ENCODE measurements at places on chromosomes 16 and 17. TPM values are rescaled to one million over a fixed set of nuclear protein-coding genes. Genes with fewer than 3 reads are reported as not detected.

The PRDM7 gene
- total RNA-seq, result not detected

The SOX9 gene
- 173 TPM for total RNA-seq

The TEKT5 gene
- total RNA-seq, result not detected

The SLC12A3 gene
- total RNA-seq, result not detected

The CMTM2 gene
- total RNA-seq, result 0.95 TPM

The TEKT1 gene
- total RNA-seq, result not detected

GRCh38 chr17:4485676-4486646 lies 12.7 kb upstream of the SPNS2 start:
- peaks cover 36% of the 10 kb centered on the region for H3K36me3 ChIP-seq
- no peak overlapping the region for H3K4me3 ChIP-seq
- no peak for DNase-seq
- no peaks in the 10 kb centered on the region for H3K27me3 ChIP-seq
- H3K27ac ChIP-seq, result no peak overlapping the region

- peaks cover 25% of the 10 kb centered on the region for H3K4me1 ChIP-seq
- no peak for DNase-seq
- H3K27ac ChIP-seq, result peak overlapping the region; percentile 16
Observed at GRCh38 chr17:49000943-49001342, 3.8 kb downstream of the IGF2BP1 start.

GRCh38 chr17:8266648-8267479 lies 17.8 kb downstream of the PFAS start:
- H3K27ac ChIP-seq, result no peak overlapping the region
- peaks cover 38% of the 10 kb centered on the region for H3K36me3 ChIP-seq
- no peak for DNase-seq
- H3K4me1 ChIP-seq, result no peaks in the 10 kb centered on the region
- no peak overlapping the region for H3K4me3 ChIP-seq
- no peaks in the 10 kb centered on the region for H3K27me3 ChIP-seq

- H3K36me3 ChIP-seq, result no peaks in the 10 kb centered on the region
- no peaks in the 10 kb centered on the region for H3K4me1 ChIP-seq
- H3K27me3 ChIP-seq, result peaks cover 100% of the 10 kb centered on the region
- no peak overlapping the region for H3K4me3 ChIP-seq
Observed at GRCh38 chr16:86354641-86355513, 155.4 kb upstream of the FOXF1 start.

GRCh38 chr16:64017796-64018195 lies 1104.1 kb downstream of the CDH11 start:
- H3K27ac ChIP-seq, result no peak overlapping the region
- H3K27me3 ChIP-seq, result no peaks in the 10 kb centered on the region
- no peak for DNase-seq

GRCh38 chr17:18278867-18279266 lies 18.4 kb downstream of the MIEF2 start:
- peaks cover 38% of the 10 kb centered on the region for H3K36me3 ChIP-seq
- no peak overlapping the region for H3K27ac ChIP-seq
- no peak overlapping the region for H3K4me3 ChIP-seq
- no peak for DNase-seq
- H3K4me1 ChIP-seq, result no peaks in the 10 kb centered on the region

DNA sequence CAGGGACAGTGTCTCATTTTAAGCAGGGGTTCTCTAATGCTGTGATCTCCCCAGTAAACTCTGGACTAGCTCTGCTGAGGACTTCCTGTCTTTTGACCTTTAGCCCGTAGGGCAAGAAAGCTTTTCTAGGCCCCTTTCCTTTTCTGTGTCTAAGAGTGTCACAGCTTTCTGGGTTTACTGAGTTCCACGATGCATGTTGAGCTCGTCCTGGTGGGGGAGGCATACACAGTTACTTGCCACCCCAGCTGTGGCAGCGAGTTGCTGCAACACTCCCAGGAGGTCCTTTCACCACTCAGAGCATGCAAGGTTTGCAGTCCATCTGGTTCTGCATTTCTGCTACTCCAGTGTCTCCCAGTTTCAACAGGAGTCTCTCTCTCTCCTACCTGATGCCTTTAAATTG lies 23.7 kb downstream of the NOD2 start:
- H3K27ac ChIP-seq, result no peak overlapping the region
- H3K27me3 ChIP-seq, result no peaks in the 10 kb centered on the region
- H3K4me3 ChIP-seq, result no peak overlapping the region
- H3K4me1 ChIP-seq, result peaks cover 47% of the 10 kb centered on the region
- peaks cover 5% of the 10 kb centered on the region for H3K36me3 ChIP-seq

DNA sequence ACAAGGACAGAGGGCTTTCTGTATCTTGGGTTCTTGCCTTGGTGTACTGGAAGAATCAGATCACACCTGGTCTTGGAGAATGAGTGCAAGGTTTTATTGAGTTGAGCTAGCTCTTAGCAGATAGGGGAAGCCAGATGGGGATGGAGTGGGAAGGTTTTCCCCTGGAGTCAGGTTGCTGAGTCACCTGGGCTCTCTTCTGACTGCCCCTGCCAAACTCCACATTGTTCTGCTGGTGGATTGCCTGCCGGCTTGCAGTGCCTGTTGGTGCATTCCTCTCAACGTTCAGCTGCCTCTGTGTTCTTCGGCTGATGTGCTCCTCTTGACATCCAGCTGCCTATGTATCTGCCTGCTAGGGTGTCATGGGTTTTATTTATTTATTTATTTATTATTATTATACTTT lies 1431.1 kb downstream of the CDH8 start:
- DNase-seq, result no peak
- H3K4me1 ChIP-seq, result no peaks in the 10 kb centered on the region
- no peak overlapping the region for H3K27ac ChIP-seq
- H3K36me3 ChIP-seq, result no peaks in the 10 kb centered on the region
- H3K4me3 ChIP-seq, result no peak overlapping the region
- no peaks in the 10 kb centered on the region for H3K27me3 ChIP-seq

GRCh38 chr17:57419940-57420550 lies 163.7 kb downstream of the MSI2 start:
- no peak overlapping the region for H3K27ac ChIP-seq
- no peaks in the 10 kb centered on the region for H3K27me3 ChIP-seq
- peaks cover under 1% of the 10 kb centered on the region for H3K4me1 ChIP-seq
- H3K4me3 ChIP-seq, result no peak overlapping the region

DNA sequence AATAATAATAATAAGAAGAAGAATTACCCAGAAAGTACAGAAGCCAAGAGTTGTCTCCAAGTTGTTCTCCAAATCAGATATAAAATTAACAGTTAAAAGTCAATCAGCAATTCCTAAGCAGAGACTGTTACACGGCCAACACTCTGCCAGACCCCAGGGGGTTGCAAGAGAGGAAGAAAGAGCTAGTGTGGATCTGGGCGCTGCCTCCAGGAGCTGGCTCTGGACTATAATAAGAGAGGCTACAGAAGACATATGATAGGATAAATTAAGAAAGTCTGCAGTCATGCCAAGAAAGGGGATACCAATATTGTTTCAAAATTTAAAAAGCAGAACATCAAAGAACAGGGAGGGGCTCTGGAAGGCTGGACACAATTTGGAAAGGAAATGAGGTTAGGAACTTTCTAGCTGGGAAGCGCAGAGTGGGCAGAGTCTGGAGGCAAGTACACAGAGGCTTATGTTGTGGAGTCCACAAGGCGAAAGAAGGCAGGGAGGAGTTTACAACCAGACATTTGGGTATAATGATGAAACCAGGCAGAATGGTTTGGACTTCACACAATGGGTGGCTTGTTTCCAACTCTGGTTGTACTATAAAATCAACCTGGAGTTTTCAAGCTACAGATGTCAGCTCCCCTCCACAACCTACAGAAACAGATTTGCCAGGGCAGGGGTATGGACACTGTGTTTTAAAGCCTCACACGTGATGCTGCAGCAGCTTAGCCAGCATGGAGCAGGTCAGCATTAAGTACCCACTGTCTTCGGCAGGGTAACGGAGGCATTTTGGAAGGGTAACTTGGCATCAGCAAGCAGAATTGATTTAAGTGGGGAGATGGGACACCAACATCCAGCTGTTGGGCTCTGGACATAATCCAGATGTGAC lies 49.4 kb downstream of the SLC39A11 start:
- no peaks in the 10 kb centered on the region for H3K36me3 ChIP-seq
- H3K4me1 ChIP-seq, result no peaks in the 10 kb centered on the region
- no peak overlapping the region for H3K4me3 ChIP-seq
- H3K27ac ChIP-seq, result no peak overlapping the region

Data from Calu3 (cell line).